ENCODE measurements at places on chromosomes 5 and 9.
A peak's percentile ranks its signal among the peaks of the same experiment; 100 is the strongest.

- DNase-seq: peak; percentile 6
Observed at GRCh38 chr9:134534661-134535080, 106.9 kb upstream of the COL5A1 start.

DNA sequence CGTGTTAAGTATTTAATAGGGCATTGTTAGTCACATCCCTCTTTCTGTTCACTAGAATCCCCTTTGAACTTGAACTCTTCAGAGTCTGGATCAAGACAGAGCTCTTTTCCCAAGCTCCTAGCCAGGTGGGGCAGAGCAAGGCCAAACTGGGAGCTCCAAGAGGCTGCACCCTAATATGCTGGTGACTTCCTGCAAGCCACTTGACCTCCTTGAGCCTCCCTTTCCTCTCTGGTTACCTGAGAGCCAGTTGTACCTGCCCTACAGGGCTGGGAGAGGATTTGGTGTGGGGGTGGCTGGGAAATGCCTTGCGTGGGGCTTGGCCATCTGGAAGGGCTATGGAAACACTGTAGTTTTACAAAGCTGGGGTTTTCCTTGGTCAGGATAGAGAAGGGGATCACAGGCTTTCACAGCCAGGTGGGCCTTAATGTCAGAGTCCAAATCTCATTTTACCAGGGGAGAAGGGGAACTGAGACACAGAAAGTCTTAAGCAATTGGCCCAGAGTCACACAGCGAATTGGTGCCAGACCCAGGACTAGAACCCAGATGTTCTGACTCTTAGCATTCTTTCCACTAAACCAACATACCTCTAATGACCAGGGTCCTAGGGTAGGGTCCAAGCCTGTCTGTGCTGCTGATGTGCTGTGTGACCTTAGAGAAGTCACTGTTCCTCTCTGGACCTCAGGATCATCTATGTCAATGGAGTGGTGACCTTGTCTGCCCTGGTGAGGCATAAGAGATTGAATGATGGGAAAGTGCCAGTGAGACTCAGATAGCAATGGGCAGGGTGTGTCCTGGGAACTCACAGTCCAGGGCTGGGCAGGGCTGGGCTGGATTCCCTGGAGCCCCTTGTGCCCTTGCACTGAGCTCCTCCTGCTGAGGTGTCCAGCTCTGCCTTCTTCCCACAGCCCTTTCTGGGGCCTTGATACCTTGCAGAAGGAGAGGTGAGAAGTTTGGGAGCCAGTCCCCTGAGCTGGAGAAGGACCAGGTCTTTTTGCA lies 35.8 kb downstream of the GSN start:
- no peak for DNase-seq

DNA sequence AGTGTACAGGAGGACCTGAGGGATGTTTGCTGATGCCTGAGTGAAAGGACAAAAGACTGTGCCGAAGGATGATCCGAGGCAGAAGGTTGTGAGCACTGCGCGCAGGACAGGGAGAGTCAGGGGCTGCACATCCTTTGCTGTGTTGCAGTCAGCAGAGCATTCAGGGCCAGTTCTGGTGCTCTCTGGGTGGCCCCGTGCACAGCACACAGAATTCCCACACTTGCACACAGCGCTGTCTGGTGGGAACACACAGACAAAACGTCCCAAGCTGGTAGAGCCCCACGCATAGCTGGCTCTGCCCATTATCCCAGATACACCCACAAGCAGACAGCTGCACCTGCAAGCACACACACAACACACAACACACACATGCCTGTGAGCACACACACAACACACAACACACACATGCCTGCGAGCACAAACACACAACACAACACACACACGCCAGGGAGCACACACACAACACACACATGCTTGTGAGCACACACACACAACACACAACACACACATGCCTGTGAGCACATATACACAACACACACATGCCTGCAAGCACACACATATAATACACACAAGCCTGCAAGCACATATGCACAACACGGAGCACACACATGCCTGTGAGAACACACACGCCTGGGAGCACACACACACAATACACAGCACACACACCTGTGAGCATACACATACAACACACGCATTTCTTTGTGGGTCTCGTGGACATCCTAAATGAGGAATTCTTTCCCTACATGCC lies 74.4 kb downstream of the FGF18 start:
- DNase-seq: no peak

- no peak for DNase-seq
Observed at GRCh38 chr5:90161414-90161813, 248.1 kb downstream of the CETN3 start.

DNA sequence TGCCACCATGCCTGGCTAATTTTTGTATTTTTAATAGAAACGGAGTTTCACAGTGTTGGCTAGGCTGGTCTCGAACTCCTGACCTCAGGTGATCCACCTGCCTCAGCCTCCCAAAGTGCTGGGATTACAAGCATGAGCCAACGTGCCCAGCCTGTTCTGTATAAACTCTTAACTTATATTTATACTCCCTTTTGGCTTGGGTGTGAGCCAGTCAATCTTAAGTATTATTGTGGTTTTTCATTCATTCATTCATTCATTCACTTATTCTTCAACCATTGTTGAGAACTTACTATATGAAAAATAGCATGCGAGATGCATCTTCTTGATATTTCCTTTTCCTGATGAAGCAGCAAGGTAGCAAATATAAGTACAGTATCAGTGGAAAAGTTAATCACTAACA lies 132.9 kb downstream of the ADGRV1 start:
- DNase-seq: no peak

GRCh38 chr9:121984726-121985402 lies 108.2 kb downstream of the TTLL11 start:
- DNase-seq: no peak

- no peak for DNase-seq
Observed at GRCh38 chr9:94250456-94250855, 8.6 kb upstream of the ZNF169 start.

DNA sequence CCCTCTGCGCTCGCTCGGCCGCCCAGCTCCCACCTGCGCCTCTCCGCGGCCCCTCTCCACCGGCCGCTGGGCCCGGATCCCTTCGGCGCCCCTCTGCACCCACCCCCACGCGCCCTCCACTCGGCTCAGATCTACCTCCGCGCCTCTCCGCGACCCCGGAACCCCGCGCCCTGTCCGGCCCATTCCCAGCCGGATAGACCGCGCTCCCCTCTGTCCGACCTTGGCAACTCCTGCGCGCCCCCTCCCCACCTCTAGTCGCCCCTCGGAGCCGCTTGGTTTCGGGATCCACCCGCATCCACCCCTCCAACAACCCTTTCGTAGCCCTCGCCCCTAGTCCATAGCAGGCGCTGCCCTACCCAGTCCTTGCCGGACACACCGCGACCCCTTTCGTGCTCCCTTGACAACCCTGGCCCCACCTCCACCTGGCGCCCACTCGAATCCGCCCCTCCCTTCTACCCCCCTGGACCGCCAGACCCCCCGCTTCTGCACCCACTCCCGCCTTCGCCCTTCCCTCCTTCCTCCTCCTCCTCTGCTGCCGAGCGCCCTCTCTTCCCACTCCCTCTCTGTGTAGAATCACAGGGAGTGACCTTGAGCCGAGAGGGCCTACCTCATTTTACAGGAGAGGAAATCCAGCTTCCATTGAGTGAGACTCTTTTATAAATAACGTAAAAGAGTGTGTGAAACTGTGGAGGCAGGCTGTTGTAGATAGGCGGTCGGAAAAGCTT lies 525 bp upstream of the AK3 start:
- no peak for DNase-seq

GRCh38 chr9:115507148-115507547 lies 389.2 kb upstream of the TNC start:
- DNase-seq: no peak

GRCh38 chr9:104914466-104914865 lies 13.5 kb downstream of the ABCA1 start:
- no peak for DNase-seq

- DNase-seq: no peak
Observed at GRCh38 chr5:17256171-17256570, 38.7 kb downstream of the BASP1 start.

- no peak for DNase-seq
Observed at GRCh38 chr9:117887383-117887782, 183.2 kb downstream of the TLR4 start.

DNA sequence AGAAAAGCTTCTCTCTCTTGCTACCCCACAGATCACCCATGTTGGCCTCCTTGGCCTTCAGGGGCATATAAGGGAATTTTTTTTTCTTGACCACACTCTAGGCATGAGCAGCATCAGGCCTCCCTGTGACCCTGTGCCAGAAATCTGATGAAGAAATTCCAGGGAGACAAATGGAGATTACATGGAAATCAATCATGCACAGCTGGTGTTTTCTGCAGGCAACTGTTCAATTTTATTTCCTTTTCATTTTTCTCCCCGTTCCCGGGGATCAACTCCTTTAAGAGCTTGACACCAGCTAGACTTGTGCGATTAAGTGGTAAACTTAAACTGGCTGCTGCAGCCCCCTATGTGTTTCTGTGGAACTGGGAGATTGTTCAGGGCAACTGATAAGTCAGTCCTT lies 59.3 kb downstream of the GALNT10 start:
- DNase-seq: no peak

GRCh38 chr9:6239694-6240093 lies 24.1 kb downstream of the IL33 start:
- DNase-seq: no peak

GRCh38 chr5:139391570-139392323 lies 2.0 kb upstream of the MZB1 start:
- no peak for DNase-seq

GRCh38 chr5:169154679-169155078 lies 146.3 kb downstream of the SLIT3 start:
- DNase-seq: no peak

GRCh38 chr5:7473115-7473514 lies 77.2 kb downstream of the ADCY2 start:
- no peak for DNase-seq

DNA sequence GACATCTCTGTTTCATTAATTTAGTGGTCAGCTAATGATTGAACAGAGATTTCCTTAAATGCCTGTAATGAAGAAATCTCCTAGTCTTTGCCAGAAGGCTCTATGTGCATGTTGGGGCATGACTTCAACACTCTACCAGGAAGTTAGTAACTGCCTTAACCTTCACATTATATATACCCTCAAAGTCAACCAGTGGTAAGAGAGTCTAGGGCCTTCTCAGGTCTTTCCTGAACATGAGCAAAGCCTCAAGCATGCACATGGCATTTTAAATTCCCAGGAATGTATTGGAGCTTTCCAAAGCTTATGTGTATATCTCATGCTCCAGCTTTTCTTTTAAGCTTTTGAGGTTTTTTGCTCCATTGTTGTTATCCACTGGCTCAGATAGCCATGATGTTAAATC lies 388.3 kb downstream of the ARRDC3 start:
- no peak for DNase-seq

- no peak for DNase-seq
Observed at GRCh38 chr5:2217219-2217618, 334.5 kb upstream of the IRX4 start.

Measured in natural killer cell treated with Interleukin-12 subunit alpha and Interleukin-12 subunit beta and Interleukin-15 and Interleukin-18, amount 100 ng/mL, for 72 hours (primary cell).